Muscle of arm (tissue), 14 donors: ENCODE measurements at places on chromosomes 4 and X. TPM values are rescaled to one million over a fixed set of nuclear protein-coding genes. Genes with fewer than 3 reads are reported as not detected.

DNA sequence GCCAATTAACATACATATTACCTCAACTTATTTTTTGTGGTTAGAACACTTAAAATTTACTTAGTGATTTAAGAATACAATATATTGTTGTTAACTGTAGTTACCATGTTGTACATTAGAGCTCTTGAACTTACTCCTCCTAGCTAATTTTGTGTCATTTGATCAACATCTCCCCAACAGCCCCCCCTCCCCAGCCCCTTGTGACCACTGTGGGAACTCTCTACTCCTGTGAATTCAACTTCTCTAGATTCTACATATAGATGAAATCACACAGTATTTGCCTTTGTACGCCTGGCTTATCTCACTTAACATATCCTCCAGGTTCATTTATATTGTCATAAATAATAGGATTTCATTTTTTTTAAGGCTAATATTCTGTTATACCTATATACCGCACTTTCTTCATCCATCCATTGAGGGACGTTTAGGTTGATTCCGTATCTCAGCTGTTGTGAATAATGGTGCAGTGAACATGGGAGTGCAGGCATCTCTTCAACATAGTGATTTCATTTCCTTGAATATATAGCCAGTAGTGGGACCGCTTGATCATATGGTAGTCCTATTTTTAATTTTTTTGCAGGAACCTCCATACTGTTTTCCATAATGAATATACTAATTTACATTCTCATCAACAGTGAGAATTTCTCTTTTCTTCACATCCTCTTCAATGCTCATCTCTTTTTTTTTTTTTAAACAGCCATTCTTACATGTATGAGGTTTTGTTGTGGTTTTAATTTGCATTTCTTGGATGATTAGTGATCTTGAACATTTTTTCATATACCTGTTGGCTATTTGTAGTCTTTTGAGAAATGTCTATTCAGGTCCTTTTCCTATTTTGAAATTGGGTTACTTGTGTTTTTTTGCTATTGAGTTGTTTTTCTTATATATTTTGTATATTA, 66.8 kb downstream of the RAPGEF2 start:
- DNase-seq, result no peak

DNA sequence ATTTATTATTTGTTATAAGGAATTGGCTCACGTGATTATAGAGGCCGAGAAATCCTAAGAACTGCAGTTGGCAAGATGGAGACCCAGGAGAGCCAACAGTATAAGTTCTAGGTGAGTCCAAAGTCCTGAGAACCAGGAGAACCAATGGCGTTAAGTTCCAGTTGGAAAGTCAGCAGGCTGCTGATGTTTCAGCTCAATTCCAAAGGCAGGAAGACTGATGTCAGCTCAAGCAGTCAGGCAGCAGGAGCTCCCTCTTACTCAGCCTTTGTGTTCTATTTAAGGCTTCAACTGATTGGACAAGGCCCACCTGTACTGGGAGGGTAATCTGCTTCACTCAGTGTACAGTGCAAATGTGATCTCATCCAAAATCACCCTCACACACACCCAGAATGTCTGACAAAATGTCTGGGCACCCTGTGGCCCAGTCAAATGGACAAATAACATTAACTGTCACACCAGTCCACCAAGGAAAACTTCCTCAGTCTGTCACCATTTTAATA, 30.8 kb upstream of the TBL1X start:
- DNase-seq, result no peak

The CABS1 gene
- not detected for polyA plus RNA-seq

The ADGRG2 gene
- 4.7 TPM for polyA plus RNA-seq

The TMEM154 gene
- polyA plus RNA-seq, result not detected
